Tibial nerve (tissue), 4 donors: ENCODE measurements at places on chromosomes 6 and 20.

DNA sequence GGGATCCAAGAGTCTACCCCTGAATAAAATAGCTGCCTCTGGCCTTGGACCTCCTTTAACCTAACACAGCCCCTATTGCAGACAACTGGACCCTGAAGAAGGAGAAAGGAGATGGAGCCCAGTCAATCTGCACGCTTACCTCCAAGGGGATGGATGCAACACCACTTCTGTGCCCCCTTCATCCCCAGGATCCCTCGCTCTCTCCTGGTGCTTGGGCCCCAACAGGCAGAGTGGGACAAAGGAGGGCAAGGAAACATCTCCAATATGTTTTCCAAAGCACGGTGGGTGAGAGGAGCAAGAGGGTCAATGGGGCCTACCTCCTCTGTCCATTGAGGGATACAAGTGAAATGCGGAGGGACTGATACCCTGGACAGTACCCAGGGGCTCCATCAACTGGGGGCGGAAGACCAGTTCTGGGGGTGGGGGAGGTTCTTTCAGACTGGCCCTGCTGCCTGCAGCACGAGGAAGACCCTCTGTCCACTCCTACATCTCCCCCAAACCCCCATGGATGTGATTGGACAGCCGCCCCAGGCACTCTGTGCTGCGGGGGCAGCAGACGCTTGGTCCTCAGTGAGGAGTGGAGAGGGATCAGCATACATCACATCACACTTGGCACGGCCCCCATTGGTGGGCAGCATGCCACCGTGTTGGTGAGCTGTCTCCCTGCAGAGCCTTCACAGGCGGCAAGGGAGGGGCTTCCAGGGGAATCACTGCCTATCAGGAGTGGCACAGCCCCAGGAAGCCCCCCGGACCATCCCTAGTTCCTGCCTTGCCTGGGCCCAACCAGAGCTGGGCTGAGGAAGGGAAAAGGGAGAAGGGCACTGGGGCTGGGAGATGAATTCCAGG lies 70.6 kb downstream of the MRPL14 start:
- no peak for DNase-seq

GRCh38 chr20:37172836-37173235 lies 6.3 kb upstream of the RPN2 start:
- no peak for DNase-seq

GRCh38 chr20:18754030-18754652 lies 59.4 kb upstream of the SCP2D1 start:
- no peak for DNase-seq

DNA sequence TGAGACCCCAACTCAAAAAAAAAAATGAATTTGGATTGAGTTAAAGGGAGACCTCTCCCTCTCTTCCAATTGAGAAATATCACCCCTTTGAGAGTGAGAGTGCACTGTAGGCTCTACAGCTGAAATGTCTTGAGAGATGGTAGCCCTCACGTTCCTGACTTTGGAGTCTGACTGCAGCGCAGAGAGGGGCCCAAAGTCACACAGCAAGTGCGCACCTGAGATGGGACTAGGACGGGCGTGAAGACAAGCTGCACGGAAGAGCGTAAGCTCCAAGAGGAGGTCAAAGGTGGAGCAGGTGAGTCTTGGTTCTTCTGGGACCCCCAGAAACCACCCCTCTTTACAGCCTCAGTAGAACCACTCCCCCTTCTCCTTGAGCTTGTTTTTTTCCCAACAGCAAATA lies 643 bp downstream of the SLA2 start:
- DNase-seq = no peak

DNA sequence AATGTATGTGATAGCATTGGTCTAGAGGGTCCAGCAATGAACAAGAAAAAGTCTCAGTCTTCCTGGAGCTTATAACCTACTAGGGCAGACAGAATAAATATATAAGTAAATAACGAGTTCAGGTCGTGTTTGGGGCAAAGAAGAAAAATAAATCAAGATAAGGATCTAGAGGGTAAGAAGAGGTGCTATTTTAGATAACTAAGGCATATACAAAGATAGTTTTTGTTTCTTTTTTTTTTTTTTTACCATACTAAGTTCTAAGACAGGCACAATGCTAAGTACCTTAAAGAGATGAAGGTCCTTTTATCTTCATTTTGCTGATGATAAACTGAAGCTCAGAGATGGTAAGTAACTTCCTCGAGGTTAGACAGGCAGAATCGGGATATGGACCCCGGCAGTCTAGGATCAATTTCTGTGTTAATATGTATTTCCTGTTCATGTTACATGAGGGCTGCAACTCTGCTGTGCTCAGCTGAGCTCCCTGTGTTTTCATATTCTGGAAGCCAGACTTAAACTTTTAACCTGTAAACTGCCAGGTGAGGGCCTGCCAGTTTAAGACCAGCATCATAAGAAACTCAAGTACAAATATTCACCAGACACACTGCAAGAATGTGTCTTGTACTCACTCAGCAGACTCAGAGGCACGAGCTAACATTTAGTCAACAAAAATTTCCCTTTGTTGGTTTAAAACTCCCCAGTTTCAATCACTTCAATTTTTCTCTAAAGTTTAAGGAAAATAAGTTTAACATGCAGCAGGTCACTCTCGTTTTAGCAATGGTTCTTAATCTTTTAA lies 23.3 kb downstream of the SESN1 start:
- no peak for DNase-seq

DNA sequence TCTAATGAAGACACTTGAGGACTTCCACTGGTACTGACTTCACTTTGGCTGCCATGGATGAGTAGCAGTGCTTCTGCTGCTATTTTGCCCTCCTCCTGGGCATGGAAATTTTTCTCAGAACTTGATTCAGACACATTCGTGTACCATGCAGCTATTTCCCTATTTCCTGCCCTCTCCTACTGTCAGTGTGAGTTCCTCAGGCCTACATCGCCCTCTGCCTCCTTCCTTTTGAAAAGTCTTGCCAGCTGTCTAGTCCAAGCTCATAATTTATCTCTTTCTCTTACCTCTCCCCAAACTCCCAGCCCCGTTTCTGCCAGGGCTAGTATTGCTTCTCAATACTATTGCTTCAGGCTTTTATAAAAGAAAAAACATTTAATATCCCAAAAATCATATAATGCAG lies 470.2 kb downstream of the ADGRB3 start:
- DNase-seq = no peak
